Right renal pelvis (tissue), 4 donors: ENCODE measurements at places on chromosomes 4 and X. TPM values are rescaled to one million over a fixed set of nuclear protein-coding genes. Genes with fewer than 3 reads are reported as not detected.

MGARP gene
- 0.61 TPM for polyA plus RNA-seq

SATL1 gene
- polyA plus RNA-seq: 0.67 TPM

NKX3-2 gene
- polyA plus RNA-seq: not detected

AIMP1 gene
- 72.3 TPM for polyA plus RNA-seq

EVC2 gene
- 8.6 TPM for polyA plus RNA-seq

MAGEA2B gene
- not detected for polyA plus RNA-seq
